ENCODE measurements at places on chromosomes 2 and 18.

DNA sequence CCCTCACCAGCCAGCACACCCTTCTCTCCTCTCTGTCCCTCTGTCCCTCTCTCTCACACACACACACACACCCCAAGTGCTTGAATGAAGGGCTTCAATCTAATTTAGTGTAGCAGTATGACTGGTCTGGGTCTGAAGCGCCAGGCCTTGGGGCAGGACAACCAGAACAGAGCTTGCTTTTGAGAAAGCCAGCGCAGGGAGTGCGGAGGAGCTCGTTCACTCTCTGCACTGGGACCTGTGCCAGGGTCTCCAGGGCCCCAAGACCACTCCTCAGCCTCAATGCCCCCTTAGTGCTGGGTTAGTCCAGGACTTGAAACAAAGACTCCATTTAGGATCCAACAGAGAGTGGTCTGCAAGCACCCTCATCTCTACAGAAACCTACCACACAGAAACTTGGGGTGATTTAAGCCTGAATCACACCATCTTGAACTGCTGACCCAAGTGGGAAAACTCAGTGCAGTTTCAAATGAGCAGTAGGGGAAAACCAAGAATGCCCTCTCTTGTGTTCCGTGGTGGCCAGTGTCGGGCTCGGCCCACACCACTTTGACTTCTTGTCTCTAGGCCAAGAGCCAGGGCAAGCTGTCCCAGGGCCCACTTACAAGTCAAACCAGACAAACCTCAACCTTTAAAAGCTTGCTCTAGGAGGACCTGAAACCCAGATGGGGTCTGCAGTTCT, 66.6 kb upstream of the WIPF1 start:
- DNase-seq = no peak

GRCh38 chr18:50857694-50858093, 21.2 kb upstream of the ME2 start:
- no peak for DNase-seq

GRCh38 chr2:189474526-189474925, 33.3 kb downstream of the WDR75 start:
- no peak for DNase-seq

DNA sequence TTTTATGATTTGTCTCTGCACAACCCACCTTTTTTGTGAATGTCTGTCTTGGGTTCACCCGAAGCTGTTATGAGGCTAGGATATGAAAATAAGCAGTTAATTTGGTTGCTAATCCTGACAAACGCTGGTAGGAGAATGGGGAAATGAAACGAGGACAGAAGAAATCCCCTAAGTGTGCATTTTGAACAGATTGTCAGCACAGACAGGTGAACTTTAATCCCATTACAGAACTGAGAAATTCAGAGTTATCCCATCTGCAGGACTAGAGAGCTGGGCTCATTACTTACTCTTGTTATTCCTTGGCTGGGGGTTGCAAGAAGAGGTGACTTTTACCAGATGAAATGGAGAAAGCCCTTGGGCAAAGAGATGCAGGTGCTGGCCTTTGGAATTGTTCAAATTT, 123.3 kb upstream of the NYAP2 start:
- DNase-seq = no peak

All from CD8-positive, alpha-beta memory T cell (primary cell).